ENCODE measurements at places on chromosomes 13 and 19.
A peak's percentile ranks its signal among the peaks of the same experiment; 100 is the strongest.

- no peak for DNase-seq
These were observed 127.5 kb downstream of the SIPA1L3 start for GRCh38 chr19:38034492-38034860.

- no peak for DNase-seq
These were observed 569.9 kb downstream of the MYO16 start for GRCh38 chr13:109199280-109199679.

- DNase-seq = no peak
These were observed 9.9 kb upstream of the GP6 start for GRCh38 chr19:55047951-55048350.

GRCh38 chr13:99346335-99347042, 39.3 kb upstream of the GPR183 start:
- DNase-seq = no peak

GRCh38 chr19:7304200-7304599, 10.0 kb upstream of the INSR start:
- DNase-seq = no peak

- DNase-seq = no peak
These were observed 122.3 kb downstream of the ATP8A2 start for GRCh38 chr13:25493931-25494640.

- DNase-seq = no peak
These were observed 2.0 kb upstream of the MCOLN1 start for GRCh38 chr19:7520131-7521051.

GRCh38 chr19:32817569-32818476, 51.7 kb downstream of the SLC7A9 start:
- no peak for DNase-seq

DNA sequence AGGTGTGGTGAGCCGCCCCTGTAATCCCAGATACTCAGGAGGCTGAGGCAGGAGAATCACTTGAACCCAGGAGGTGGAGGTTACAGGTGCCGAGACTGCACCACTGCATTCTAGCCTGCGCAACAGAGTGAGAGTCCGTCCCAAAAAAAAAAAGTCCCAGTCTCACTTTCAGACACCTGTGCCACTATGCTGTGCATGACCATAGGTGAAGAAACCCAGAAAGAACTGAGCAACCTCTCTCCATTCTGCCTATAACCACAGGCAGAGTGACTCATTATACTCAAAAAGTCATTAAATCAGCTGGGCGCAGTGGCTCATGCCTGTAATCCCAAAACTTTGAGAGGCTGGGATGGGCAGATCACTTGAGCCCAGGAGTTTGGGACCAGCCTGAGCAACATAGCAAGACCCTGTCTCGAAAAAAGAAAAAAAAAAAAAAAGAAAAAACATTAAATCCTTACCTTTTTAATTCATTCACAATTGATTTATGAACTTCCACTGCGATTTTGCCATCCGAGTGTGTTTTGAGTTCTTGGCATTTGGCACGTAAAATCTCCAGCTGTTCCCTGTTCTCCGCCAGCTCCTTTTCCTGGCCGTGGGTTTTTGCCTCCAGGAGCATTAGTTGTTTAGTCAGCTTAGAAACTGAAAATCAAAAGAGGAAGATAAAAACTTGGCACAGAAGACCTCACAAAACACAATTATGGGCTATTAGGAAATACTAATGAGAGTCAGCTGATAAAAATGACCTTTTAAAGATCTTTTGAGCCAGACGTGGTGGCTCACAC, 45.5 kb upstream of the SLC7A9 start:
- no peak for DNase-seq

- DNase-seq = no peak
These were observed 35.4 kb downstream of the DNAJC15 start for GRCh38 chr13:43058831-43059230.

GRCh38 chr13:58852076-58852475, 1220.5 kb downstream of the PCDH17 start:
- DNase-seq = no peak

DNA sequence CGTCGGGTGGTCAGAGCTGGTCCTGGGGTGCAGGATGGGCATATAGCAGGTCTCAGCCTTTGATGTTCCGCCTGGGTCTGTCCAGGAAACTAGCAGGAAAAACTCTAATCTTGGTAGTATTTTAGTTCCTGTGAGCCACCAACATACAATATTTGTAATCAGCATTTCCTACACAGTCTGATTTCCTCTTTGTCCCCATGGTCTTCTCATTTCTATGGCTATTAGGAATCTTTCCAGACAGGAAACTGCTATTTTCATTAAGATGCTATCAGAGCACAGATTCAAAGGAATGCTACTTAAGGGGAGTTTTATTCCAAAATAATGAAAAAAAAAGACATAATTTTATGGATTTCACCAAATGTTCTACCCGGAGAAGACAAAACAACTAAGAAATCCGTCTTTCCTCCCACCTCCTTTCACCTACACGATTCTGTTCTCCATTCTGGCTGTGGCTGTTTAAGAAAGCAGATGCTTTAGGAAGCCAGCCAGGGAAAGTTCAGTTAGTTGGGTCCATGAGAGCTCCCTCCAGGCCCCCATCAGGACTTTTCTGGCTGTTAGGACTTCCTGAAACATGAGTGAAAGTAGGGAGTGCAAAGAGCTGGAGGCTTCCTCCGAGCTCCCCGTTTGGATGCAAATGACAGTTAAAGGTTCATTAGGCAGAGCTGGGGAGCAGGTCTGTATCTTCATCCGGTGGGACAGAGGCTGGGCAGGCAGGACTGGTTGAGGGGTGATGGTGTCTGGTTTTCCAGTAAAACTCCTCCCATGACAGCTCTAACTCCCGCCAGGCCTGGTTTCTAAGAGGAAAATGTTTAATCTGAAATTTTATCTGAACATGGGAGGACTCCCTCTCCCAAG, 36.3 kb downstream of the SHISA2 start:
- DNase-seq = peak; percentile 55

GRCh38 chr19:46542428-46543230, 47.0 kb upstream of the PNMA8B start:
- DNase-seq = peak; percentile 88

GRCh38 chr19:48813123-48813913, 2.5 kb upstream of the BCAT2 start:
- no peak for DNase-seq

- no peak for DNase-seq
These were observed 15.4 kb downstream of the RB1 start for GRCh38 chr13:48318821-48319511.

DNA sequence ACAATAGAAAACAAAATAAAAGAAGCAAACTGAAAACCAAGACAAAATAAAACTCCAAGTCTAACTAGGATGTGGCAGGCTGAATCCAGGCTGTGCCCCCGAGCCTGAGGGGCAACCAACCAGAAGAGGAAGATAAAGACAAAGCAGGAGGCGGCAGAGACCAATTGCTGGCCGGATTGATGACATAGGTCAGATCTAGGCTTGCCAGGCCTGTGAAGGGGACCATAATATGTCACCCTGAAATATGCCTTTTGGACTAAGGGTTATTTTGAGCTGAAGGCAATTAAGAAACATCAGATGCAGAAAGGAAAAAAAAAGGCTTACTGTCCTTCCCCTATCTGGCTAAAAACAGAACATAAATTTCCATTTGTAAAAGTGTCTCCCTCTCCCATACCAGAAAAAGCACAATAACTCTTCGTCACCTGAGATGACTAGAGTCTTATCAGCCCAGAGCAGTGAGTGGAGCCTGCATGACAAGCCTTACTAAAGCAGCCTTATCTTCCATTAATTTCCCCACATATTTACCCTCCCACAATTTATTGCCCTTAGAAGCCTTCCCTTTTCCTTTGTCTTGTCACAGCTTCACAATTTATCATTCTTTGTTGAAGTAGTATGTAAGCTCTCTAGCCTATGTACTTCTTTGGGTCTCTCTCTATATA, 22.8 kb downstream of the ATP8A2 start:
- no peak for DNase-seq

GRCh38 chr19:35094656-35095055, 21.0 kb upstream of the FXYD3 start:
- DNase-seq = no peak

DNA sequence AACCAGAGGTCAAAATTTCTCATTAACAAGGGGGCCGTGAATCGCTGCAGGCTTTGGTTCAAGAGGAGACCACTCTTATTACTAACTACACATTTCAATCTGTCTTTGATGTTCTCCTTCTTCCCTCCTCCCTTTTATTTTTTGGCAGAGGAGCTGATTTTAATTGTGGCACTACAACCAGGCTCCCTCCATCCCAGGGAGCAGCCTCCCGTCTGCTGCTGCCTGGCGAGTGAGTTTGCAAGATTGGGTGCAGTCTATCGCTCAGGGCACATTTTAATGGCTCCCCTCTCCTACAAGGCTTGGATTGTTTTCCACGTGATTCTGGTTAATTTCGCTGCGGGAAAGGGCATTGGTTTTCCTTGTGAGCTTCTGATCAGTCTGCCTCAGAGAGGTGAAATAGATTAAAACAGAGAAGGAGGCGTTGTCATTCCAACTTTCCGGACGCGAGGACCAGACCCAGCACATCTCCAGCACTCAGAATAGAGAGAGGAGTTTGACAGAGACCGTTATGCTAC, 81.4 kb downstream of the KCTD15 start:
- DNase-seq = no peak

GRCh38 chr13:71213252-71213821, 653.7 kb downstream of the DACH1 start:
- DNase-seq = no peak

GRCh38 chr19:43337737-43338136, 15.7 kb upstream of the CD177 start:
- no peak for DNase-seq

- DNase-seq = peak; percentile 52
These were observed 372 bp downstream of the DNAAF3 start for GRCh38 chr19:55165952-55166529.

- DNase-seq = no peak
These were observed 7.1 kb upstream of the DPP9 start for GRCh38 chr19:4730740-4731171.

- DNase-seq = no peak
These were observed 4.7 kb upstream of the DPF1 start for GRCh38 chr19:38228491-38229439.

- DNase-seq = no peak
These were observed 178.9 kb downstream of the LIG4 start for GRCh38 chr13:108036411-108036932.

DNA sequence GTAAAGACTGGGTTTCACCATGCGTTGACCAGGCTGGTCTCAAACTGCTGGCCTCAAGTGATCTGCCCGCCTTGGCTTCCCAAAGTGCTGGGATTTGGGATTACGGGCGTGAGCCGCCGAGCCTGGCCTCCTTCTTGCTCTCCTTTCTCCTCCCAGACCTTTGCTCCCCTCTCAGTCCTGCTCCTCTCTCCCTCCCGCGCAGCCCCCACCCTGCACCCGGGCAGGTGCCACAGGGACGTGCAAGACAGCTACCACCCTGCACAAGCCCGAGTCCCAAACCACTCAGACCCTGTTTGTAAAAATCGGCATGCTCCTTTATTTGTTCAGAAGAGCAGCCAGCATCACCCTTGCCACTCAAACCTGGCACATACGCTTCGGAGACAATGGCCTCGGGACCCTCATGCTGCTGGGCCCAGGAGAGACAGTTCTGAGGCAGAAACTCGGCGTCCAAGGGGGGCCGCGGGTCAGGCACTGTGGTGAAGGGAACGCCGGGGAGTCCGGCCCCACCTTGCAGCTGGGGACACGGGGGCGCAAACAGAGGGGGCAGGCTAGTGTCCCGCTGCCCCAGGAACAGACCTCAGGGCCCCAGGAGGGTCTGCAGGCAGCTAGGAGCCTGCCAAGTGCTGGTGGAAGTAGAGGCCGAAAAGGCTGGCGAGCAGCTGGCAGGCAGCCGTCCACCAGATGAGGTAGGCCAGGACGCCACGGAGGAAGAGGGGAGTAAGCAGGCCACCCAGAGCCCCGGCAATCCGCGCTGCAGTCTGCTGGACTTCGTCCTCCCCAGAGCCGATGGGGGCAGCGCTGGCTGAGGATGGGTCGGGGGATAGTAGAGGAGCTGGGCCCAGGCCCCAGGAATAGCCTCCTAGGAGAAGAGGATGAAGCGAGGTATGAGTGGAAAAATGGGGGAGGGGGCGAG, 18.7 kb downstream of the TMEM161A start:
- DNase-seq = no peak

- DNase-seq = no peak
These were observed 32.0 kb downstream of the ZFR2 start for GRCh38 chr19:3836887-3837286.

DNA sequence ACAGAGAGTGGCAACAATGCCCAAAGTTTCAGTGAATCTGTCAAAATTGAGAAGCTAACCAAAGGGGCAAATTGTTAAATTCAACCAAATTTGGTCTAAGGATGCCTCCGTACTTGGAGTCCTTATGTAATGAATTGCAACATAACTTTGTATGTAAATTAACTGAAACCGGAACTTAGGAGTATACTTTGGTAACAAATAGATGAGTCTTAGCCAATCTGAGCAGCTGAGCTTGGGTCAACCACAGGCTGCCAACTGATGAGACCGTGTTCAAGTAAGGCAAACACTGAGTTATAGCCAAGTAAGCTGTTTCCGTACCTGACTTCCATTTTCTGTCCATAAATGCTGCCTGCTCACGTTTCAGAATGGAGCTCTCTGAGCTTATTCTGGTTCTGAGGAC, 5.3 kb downstream of the VWA8 start:
- no peak for DNase-seq

DNA sequence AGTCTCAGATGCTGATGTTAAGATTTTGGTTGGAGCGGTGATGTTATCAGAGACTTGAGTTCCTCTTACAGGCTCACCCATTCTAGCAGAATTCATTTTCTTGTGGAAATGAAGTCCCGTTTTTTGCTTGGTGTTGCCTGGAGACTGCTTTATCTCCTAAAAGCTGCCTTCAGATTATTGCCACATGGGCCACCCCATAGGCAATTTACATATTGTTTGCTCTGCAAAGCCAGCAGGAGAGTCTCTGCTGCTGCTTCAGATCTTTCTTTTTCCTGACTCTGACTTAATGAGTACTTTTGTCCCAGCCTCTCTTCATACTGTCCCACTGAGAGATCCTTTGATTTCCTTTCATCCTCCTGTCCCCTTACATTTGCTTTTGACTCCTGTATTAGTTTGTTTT, 114.6 kb downstream of the TDRD3 start:
- DNase-seq = no peak

- no peak for DNase-seq
These were observed 172.4 kb downstream of the KDM4B start for GRCh38 chr19:5141129-5141849.

GRCh38 chr19:7145494-7145893, 76.0 kb downstream of the ZNF557 start:
- DNase-seq = no peak

All from left kidney (tissue), 8 donors.